ENCODE measurements at places on chromosomes 1 and 21.

GRCh38 chr1:224435318-224435763, 744 bp upstream of the WDR26 start:
- peak; percentile 40 for DNase-seq

DNA sequence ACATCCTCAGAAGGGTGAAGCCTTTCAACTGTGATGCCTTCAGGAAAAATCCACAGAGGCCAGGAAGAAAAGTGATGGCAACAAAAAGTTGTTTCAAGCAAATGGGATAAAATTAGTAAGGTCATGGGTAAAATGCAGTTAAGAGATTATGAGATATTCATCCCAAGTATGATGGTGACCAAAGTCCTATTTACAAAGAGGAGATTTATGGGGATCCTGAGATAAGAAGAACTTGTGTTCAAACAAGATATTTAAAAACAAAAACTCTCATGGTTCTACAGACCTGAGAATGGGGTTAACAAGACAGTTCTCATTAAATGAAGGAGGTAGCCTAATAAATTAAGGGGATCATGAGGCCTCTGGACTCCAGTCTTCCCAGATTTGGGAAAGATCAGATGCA, 184.4 kb downstream of the FCRL5 start:
- no peak for DNase-seq

DNA sequence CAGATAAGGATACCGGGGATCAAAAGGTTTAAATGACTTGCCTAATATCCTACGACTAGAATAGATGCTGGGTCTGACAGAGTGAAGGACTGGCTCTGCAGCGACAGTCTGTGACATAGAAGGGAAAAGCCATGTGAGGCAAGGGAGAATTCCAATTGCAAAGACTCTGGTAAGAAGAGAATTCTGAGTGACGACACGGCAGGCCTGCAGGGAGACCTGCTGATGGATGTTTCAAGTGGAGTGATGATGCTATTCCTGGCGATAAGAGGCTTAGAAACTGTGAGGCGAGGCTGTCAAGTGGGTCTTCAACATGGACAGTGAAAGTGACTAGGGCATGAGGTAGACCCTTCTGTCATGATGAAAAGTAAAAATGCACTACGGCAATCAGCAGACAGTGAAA, 176.6 kb upstream of the PBX1 start:
- DNase-seq: no peak

- DNase-seq: no peak
These were observed 191.9 kb downstream of the RERE start for GRCh38 chr1:8625491-8625890.

GRCh38 chr1:9066945-9067807, 2.3 kb downstream of the SLC2A5 start:
- DNase-seq: no peak
